Aorta (tissue), 5 donors: ENCODE measurements at places on chromosomes 12 and 14. TPM values are rescaled to one million over a fixed set of nuclear protein-coding genes. Genes with fewer than 3 reads are reported as not detected.

The KRT79 gene
- not detected for total RNA-seq

GRCh38 chr12:49621651-49622500 is 1.5 kb upstream of the PRPF40B start:
- no peak for DNase-seq

- DNase-seq, result no peak
These were observed 56.0 kb downstream of the CLMN start for GRCh38 chr14:95263527-95264231.

- no peak for DNase-seq
These were observed 898.3 kb downstream of the VRK1 start for GRCh38 chr14:97695456-97695981.

DNA sequence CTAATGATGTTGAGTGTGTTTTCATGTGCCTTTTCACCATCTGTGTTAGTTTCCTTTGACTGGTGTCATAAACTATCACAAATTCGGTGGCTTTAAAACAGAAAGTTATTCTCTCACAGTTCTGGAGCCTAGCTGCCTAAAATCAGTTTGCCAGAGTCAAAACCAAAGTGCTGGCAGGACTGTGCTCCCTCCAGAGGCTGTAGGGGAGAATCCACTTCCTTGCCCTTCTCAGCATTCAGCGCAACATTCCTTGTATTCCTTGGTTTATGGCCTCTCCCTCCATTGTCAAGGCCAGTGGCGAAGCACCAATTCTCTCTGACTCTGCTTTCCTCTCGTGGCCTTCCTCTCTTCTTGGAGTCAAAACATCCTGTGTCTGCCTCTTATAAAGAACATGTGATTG is 174.2 kb upstream of the PDE3A start:
- no peak for DNase-seq
